Caki2 (cell line): ENCODE measurements at places on chromosomes 13 and 19. TPM values are rescaled to one million over a fixed set of nuclear protein-coding genes. Genes with fewer than 3 reads are reported as not detected.

MYH14 gene
- 19.6 and 21.7 TPM in 2 replicates for total RNA-seq

FCER2 gene
- not detected in 2 replicates for total RNA-seq

MYO1F gene
- total RNA-seq: 0.03 and 0.52 TPM in 2 replicates

WDR88 gene
- not detected in 2 replicates for total RNA-seq

PABPC3 gene
- total RNA-seq: not detected in 2 replicates

KLF2 gene
- 0.55 and 3.0 TPM in 2 replicates for total RNA-seq

SERP2 gene
- total RNA-seq: not detected in 2 replicates

CCNA1 gene
- total RNA-seq: 7.8 and 8.1 TPM in 2 replicates

KLK8 gene
- not detected in 2 replicates for total RNA-seq

SLC10A2 gene
- 0.12 TPM in 1 of 2 replicates, not detected in the other for total RNA-seq

MAMSTR gene
- total RNA-seq: 0.34 TPM in 1 of 2 replicates, not detected in the other

ZNF414 gene
- total RNA-seq: 0.81 TPM in 1 of 2 replicates, not detected in the other

NDUFA3 gene
- total RNA-seq: 27.2 and 50.8 TPM in 2 replicates

IGFL1 gene
- total RNA-seq: not detected in 2 replicates

PRMT1 gene
- total RNA-seq: 432 and 563 TPM in 2 replicates

PRTN3 gene
- total RNA-seq: 0.14 TPM in 1 of 2 replicates, not detected in the other

ALOX5AP gene
- total RNA-seq: 0.61 and 1.6 TPM in 2 replicates

IRS2 gene
- total RNA-seq: 18.1 and 21.2 TPM in 2 replicates

RAX2 gene
- total RNA-seq: not detected in 2 replicates

C19orf81 gene
- total RNA-seq: 13.5 and 20.4 TPM in 2 replicates

CD37 gene
- not detected in 2 replicates for total RNA-seq

C2CD4C gene
- total RNA-seq: 1.8 and 2.1 TPM in 2 replicates

HIPK4 gene
- not detected in 2 replicates for total RNA-seq
